Left lobe of liver (tissue), 2 donors: ENCODE measurements at places on chromosomes 4 and X. TPM values are rescaled to one million over a fixed set of nuclear protein-coding genes. Genes with fewer than 3 reads are reported as not detected.

SAGE1 gene
- total RNA-seq: not detected

DNA sequence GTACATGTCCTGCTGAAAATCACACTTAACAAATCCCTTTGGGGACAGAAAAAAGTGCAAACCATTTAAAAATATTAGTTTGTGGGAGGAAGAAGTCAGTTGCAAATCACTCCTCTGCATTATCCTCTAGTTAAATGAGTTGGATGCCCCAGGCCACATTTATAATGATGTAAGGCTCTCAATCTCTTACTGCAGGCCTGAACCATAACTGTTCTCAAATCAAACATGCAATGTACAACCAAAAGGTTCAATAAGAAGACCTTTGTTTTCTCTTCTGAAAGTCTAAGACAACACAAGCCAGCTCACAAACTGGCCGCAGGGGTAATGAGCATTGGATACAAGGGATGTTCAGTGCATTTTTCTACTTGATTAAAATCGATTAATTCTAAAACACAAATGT is 39.7 kb downstream of the IGFBP7 start:
- no peak for DNase-seq

- DNase-seq: no peak
Measured at GRCh38 chr4:133102043-133102442, 47.1 kb upstream of the PCDH10 start.

TENT5D gene
- not detected for total RNA-seq

SLC30A9 gene
- 22.4 TPM for total RNA-seq

GRCh38 chr4:6278801-6279197 is 9.1 kb downstream of the WFS1 start:
- no peak for DNase-seq

DNA sequence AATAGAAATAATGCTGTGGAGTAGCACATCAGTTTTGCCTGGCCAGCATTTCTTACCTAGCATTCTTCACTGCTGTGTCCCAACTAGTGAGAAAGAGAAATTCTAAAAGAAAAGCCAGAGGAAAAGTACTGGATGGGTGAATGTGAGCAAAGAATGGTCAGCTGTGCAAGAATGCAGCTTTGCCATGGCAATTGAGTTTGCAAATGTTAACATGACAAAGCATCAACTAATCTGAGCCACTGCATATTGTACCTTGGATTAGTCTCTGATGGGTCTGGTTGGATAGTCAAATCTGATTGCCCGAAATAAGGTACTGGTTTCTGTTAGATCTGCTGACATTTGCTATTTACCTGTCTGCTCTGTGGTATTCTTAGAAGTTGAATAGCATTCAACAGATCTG is 38.7 kb downstream of the ADD1 start:
- no peak for DNase-seq

GRCh38 chr4:81631958-81632441 is 160.3 kb upstream of the RASGEF1B start:
- DNase-seq: no peak

GRCh38 chr4:139878050-139878449 is 212.4 kb downstream of the MGST2 start:
- DNase-seq: no peak

- no peak for DNase-seq
Measured at GRCh38 chr4:59381591-59381990, 1818.5 kb upstream of the ADGRL3 start.

DCAF4L1 gene
- total RNA-seq: 0.13 TPM
